Effector memory CD8-positive, alpha-beta T cell (primary cell): ENCODE measurements at places on chromosomes 5 and 9.

GRCh38 chr5:88682881-88683361, 200.1 kb downstream of the MEF2C start:
- DNase-seq, result no peak

GRCh38 chr5:150519560-150519945, 11.6 kb downstream of the NDST1 start:
- DNase-seq, result no peak

DNA sequence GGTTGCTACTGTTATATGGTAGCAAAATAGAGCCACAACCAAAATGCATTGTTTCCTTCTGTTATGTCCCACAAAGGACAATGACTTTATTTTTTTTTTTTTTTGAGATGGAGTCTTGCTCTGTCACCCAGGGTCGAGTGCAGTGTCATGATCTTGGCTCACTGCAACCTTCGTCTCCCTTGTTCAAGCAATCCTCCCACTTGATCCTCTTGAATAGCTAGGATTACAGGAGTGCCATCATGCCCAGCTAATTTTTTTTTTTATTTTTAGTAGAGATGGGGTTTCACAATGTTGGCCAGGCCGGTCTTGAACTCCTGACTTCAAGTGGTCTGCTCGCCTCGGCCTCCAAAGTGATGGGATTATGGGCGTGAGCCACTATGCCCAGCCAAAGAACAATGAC, 527.7 kb upstream of the SGCD start:
- DNase-seq, result no peak

DNA sequence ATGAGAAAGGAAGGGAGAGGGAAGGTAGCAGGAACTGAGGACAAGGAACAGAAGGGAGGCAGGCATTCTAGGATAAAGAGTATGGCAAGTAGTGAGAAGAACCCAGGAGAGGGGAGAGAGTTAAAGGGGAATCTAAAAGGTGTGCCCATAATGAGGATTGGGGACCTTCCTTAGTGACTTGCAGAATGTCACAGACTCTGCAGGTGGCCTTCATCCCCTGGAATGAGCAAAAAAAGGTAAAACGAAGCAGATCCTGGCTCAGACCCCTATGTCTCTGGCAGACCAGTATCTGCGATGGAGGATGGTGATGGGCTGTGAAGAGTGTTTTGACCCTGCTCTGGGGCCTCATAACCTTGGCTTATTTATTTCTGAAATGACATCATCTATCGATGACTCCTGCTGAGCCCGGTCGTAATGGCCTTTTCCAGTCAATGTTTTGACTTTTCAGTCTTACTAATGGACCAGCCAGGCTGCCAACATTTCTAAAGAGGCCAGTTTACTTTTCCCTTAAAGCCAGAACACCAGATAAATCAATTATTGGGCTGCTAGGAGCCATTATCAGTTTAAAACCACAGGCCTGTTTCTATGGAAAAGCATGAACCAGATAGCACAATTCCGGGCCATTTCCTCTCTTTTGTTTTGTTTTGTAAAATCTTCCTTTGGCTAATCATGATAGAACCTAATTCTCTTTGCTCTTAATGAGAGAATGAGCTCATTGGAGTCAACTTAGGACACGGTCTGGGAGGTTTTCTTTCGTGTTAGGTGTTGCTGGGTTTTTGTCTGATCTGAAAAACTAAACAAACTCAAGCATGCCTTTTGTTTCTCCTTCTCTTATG, 3.1 kb downstream of the TMOD1 start:
- DNase-seq, result no peak

DNA sequence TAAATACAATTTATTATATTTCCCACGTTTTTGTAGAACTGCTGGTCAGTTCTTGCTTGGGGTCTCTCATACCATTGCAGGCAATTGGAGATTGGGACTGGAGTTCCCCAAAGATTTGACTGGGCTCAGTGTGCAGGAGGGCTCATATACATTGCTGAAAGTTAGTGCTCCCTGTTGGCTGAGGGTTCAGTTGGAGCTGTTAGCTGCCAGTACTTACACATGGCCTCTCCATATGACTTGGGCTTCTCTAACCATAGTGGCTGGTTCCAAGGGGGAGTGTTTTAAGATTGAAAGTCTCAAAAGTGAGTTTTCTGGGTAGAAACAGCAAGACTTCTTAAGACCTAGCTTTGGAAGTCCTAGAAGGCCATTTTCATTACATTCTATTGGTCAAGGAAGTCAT, 102.9 kb downstream of the MAN2A1 start:
- no peak for DNase-seq

GRCh38 chr5:108078345-108078744, 303.6 kb downstream of the FBXL17 start:
- DNase-seq, result no peak

DNA sequence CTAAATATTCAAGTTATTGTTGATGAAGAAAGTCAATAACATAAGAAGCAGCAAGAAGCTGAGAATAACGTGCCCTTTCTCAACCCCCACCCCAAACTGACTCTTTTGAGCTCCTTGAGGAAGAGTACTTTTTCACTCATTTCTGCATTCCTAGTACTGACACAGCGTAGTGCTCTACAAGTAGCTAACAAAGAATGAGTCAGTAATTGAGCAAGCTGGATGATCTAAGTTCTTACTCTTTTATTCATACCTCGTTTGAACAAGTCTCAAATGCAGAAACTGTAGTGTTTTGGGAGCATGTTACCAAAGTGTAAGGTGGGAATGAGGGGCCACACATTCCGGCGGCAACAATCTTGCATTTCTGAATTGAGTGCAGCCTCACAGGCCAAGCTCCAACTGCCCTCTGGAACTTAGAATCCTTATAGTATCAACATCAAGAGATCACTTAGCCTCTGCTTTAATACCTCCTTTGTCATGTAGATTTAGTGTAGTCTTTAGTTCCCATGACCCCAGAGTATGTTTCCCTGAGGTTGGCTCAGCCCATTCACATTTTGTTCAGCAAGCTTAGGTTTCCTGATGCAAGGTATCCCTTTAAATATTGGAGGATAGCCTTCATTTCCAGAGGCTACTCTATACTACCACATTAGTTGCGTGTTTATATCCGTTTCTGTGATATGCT, 152.0 kb downstream of the PRR16 start:
- DNase-seq, result no peak

DNA sequence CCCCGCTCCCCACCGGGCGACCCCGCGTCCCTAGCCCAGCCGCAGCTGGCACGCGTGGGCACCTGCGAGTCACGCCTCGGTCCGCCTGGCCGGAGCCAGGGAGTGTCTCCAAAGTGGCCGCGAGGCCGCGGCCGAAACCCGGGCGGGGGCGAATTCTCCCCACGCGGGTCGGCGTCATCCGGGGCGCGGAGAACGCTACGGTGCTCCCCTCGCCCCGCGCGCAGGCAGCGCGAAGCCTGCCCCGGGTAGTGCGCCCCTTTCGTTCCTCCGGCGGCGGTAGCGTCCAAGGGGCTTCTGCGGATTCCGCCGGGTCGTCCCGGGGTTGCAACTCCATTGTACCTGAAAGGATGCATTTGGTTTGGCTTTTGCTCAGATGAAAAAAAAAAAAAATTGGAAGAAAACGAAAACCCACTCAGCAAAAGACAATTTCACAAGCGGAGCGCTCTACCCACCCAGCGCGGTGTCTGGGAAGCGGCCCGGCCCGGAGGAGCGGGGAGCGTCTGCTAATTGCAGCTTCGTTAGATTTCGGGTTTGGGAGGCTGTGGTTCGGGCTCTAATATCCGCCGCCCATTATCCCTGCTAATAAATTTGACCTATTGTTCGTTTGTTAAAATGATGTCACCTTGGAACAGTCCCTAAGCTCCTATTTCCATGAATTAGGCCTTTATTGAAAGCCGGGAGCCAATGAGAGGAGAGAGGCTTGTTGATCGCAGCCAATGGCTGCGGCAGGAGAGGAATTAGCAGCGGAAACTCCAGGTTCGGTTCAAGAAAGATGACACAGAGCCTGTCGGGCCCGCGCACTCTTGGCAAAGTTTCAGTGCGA, at the start of gene TLX3:
Gene TLX3, plus strand, starts transcription at position 796 of the 823 bp plus-strand sequence. CDS start 118 bp downstream, outside the sequence.
- no peak for DNase-seq

GRCh38 chr5:42274913-42275312, 148.3 kb upstream of the GHR start:
- DNase-seq, result no peak

DNA sequence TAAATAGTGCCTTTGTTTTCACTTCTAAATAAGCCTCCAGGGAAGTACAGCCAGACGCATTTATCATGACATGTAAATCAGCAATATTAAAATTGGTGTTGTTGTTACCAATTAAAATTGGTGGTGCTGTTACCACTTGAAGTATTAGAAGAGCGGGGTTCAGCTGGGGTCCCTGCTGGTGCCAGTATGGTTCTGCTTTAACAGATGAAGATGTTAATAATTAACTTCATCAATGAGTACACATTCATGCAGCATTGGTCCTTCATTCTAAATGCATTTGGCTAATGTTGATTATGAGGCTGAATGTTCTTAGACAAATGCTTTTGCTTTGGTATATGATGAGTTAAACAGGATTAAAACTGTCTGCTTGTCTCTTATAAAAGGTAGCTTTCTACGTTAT, 67.6 kb upstream of the TMC1 start:
- no peak for DNase-seq

GRCh38 chr9:79257228-79257781, 314.5 kb upstream of the TLE4 start:
- DNase-seq, result no peak

DNA sequence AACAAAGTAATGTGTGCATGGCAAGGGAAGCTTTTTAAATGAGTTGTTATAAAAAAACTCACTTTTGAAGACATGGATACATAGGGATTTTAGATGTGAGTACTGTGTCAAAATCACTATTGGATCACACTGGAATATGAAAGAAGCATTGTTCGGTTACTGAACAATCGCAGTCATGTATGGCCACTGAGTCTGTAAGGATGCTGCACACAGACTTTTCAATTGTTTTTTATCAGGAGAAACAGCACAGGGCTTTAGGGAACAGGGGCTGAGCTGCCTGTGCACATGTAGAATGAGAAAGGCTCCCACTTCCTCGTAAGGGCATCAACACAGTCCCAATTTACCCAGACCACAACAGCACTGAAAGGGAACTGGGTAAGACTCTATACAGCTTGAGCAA, 1333.9 kb upstream of the DMAC1 start:
- DNase-seq, result no peak
